Regular cardiac myocyte (primary cell): ENCODE measurements at places on chromosomes 12 and 14. TPM values are rescaled to one million over a fixed set of nuclear protein-coding genes. Genes with fewer than 3 reads are reported as not detected.

Gene SUPT16H
- 74.4 and 143 TPM in 2 replicates for total RNA-seq

Gene RND1
- total RNA-seq = 0.19 and 0.28 TPM in 2 replicates

Gene LRFN5
- 0.19 and 0.28 TPM in 2 replicates for total RNA-seq

Gene JAG2
- 0.58 and 1.1 TPM in 2 replicates for total RNA-seq

Gene PITPNM2
- total RNA-seq = 2.0 and 3.5 TPM in 2 replicates

Gene RNASE7
- total RNA-seq = not detected in 2 replicates

Gene RIMBP2
- total RNA-seq = under 0.01 TPM in 1 of 2 replicates, not detected in the other

Gene ESYT1
- total RNA-seq = 303 and 307 TPM in 2 replicates

Gene CEBPE
- total RNA-seq = not detected in 2 replicates

Gene LRRIQ1
- total RNA-seq = under 0.01 and 0.38 TPM in 2 replicates

Gene BBOF1
- 5.8 and 9.0 TPM in 2 replicates for total RNA-seq

Gene LPAR5
- not detected in 2 replicates for total RNA-seq

Gene UBE2N
- 48.2 and 91.6 TPM in 2 replicates for total RNA-seq

Gene RTN1
- under 0.01 and 0.19 TPM in 2 replicates for total RNA-seq

Gene MVK
- 7.3 and 14.0 TPM in 2 replicates for total RNA-seq

Gene GPX2
- not detected in 2 replicates for total RNA-seq

Gene CLEC7A
- total RNA-seq = not detected in 2 replicates

Gene KCNC2
- total RNA-seq = not detected in 2 replicates

Gene TMEM63C
- total RNA-seq = under 0.01 and 0.56 TPM in 2 replicates

Gene C14orf180
- not detected in 2 replicates for total RNA-seq

Gene JPH4
- total RNA-seq = not detected in 2 replicates

Gene SLC17A8
- not detected in 2 replicates for total RNA-seq

Gene PPM1H
- total RNA-seq = 1.9 and 3.9 TPM in 2 replicates

Gene PTGDR
- total RNA-seq = 0.58 and 0.85 TPM in 2 replicates

Gene ACVRL1
- 35.1 and 46.5 TPM in 2 replicates for total RNA-seq

Gene RAPGEF3
- total RNA-seq = 5.1 and 8.8 TPM in 2 replicates

Gene KERA
- total RNA-seq = not detected in 2 replicates

Gene PLEK2
- 9.3 and 42.0 TPM in 2 replicates for total RNA-seq

Gene MAP3K9
- total RNA-seq = under 0.01 and 0.38 TPM in 2 replicates

Gene SDS
- total RNA-seq = not detected in 2 replicates

Gene KLRC2
- total RNA-seq = not detected in 2 replicates

Gene HOXC12
- total RNA-seq = not detected in 2 replicates

Gene NAV3
- total RNA-seq = 52.7 and 62.1 TPM in 2 replicates

Gene OR6C68
- not detected in 2 replicates for total RNA-seq

Gene KRT2
- not detected in 2 replicates for total RNA-seq

Gene CD163L1
- total RNA-seq = 3.1 and 3.3 TPM in 2 replicates

Gene ETNK1
- total RNA-seq = 19.2 and 32.0 TPM in 2 replicates

Gene CMAS
- total RNA-seq = 26.2 and 39.9 TPM in 2 replicates

Gene KDM5A
- 53.3 and 63.3 TPM in 2 replicates for total RNA-seq

Gene GDF3
- total RNA-seq = not detected in 2 replicates

Gene LHX5
- not detected in 2 replicates for total RNA-seq

Gene SIX1
- total RNA-seq = 0.38 and 0.56 TPM in 2 replicates
